ENCODE measurements at places on chromosomes 12 and 14.

GRCh38 chr14:78195431-78195830 lies 25.3 kb downstream of the NRXN3 start:
- DNase-seq, result no peak

DNA sequence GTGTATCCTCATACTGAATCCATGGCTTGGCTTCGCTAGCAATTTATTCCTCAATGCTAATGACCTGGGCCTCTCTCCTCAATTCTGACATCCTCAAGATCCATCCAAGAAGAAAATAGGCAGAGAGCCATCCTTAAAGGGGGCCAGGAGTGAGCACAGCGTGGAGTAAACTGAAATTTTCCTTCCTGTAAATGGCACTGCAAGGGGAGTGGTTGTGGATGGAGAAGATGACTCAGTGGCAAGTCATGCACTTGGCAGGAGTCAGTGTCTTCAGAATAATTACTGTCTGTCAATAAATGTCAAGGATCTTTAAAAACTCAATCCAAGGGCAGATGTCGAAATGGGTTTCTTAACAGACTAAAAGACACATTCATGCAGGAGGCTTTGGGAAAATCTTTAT lies 88.0 kb upstream of the TMEM132C start:
- DNase-seq, result no peak

GRCh38 chr12:56216461-56216860 lies 5.3 kb downstream of the RNF41 start:
- no peak for DNase-seq

DNA sequence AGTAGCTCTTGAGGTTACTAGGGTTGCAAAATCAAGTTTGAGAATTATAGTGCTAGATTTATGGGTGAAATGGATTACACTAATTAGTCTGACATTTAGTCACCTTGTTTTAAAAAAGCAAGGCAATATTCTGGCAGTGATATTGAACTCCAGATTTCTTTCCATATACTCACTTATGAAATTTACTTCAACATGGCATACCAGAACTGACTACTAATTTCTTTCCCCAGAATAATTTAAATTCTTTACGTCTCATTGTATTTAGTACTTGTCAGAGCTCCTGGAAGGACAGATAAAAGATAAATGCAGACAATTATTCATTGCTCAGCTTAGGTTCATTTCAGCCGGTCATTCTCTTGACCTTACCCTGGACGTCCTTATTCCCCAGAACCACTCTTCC lies 24.3 kb downstream of the EMP1 start:
- no peak for DNase-seq

DNA sequence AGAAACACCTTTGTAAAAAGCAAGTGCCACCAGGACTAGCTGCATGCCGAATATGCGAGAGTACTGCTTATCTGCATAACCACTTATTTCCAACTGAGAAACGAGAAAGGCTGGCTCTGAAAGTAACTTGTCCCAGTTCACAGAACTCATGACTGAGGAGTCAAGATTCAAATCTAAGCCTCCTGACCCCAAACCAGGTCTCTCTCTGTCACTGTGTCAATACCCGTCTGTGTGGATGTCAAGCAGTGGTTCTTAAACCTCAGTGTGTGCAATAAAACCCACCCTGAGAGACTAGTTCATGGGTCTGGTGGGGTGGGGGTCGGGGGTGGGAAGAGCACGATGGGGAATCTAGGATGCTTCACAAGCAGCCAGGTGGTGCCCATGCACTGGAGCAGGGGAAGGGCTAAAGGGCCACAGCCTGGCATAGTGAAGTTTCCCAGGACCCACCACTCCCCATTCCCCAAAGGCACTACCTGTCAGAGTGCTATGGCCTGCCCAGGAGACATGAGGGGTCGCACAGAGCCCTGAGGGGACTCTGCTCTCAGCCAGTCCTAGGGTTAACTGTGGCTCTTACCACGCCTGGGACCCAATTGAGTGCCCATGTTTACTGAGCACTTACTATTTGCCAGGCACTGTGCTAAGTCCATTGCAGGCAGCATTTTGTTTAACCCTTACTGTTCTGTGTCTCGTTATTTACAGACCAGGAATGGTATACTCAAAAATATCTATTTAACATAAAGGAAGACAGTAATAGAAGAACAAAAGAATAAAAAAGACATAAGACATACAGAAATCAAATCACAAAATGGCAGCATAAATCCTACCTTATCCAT lies 33.4 kb upstream of the PNMA1 start:
- DNase-seq, result no peak

DNA sequence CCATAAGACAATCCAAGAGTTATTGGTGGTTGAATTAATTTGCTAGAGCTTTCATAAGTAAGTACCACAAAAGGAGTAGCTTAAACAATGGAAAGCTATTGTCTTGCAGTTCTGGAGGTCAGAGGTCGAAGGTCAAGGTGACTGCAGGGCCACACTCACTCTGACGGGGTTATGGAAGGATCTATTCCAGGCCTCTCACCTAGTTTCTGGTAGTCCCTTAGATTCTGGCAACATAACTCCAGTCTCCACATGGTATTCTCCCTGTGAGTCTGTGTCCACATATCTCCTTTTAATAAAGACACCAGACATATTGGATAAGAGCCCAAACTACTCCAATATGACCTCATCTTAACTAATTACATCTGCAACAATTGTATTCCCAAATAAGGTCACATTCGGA lies 273.4 kb downstream of the FOXN3 start:
- no peak for DNase-seq
